NCI-H1417 treated with DMSO at 0.1 percent for 48 hours (cell line): ENCODE measurements at places on chromosomes 2 and 18.

DNA sequence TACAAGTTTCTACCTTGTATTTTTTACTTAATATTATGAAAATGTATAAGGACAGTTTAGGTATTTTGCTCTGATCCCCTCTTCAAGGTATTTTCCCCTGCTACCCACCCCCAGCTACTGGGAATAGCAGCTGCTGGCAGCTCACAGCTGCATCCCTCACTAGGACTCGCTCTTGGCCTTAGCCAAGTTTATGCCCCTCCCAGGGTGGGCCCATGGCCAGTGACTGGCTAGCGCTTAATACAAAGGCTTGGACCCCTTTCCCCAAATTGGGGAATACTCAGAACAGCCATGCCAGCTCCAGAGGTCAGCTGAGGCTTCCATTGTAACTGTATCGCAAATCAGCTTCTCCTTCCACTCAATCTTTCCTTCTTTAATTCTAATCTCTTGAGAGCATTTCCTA, 131.3 kb downstream of the GFPT1 start:
- no peak for DNase-seq

GRCh38 chr2:204551512-204551863, 6.2 kb downstream of the PARD3B start:
- no peak for DNase-seq

GRCh38 chr18:76317136-76317535, 177.9 kb downstream of the ZNF516 start:
- DNase-seq: no peak

DNA sequence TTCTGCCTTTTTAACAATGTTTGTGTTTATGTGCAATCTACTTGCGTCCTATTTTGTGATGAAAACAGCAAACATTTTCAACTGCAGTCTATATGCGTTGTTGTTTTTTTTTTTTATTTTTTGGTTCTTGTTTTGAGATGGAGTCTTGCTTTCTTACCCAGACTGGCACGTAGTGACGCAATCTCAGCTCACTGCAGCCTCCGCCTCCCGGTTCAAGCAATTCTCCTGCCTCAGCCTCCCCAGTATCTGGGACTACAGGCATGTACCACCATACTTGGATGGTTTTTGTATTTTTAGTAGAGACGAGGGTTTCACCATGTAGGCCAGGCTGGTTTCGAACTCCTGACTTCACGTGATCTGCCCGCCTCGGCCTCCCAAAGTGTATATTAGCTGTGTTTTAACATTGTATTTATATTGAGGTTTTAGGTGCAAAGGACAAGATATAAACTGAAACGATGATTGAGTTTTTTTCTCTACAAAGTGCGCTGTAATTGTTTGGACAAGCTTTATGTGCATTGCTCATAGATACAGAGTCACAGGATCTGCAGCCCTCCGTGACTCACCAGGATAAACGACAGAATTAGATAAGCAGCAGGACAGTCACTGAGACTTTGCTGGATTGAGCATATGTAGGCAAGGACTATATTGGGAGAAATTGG, 17.4 kb downstream of the CDH7 start:
- DNase-seq: no peak

DNA sequence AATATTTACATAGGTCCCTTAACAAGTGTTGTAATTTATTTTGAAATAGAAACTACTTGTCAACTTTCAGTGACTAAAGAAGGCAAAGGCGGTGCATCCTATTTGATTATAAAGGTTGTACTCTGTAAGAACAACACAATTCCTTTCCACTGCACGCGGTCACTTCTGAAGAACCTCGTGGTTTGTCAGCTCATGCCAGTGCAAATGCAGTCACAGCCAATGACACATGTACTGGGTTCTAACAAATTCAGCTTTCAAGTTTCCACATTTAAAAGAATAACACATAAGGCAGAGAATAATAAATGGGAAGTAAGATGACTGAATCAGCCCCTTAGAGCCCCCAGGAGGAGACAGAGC, 39.7 kb downstream of the CYB5A start:
- no peak for DNase-seq

DNA sequence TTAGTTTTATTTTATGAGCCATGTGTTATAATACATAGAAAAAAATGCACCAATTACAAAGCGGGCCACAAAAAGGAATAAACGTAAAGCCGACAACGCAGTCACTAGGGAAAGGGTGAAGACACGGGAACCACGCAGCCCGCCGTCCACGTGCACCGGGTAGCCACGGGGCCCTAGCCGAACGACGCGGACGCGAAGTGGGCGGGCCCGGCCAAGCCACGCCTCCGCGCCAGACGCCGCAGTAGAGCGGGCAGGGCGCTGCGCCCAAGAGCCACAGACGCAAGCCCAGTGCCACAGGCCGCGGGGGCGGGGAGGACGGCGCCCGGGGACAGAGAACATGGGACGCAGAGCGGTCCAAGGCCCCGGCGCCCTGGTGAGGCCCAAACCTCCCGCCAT, at the start of gene DUSP28:
Gene DUSP28 (plus strand): TSS at position 274 of the 396 bp plus-strand sequence. CDS start 328 bp downstream, outside the sequence.
- no peak for DNase-seq

- DNase-seq: no peak
Measured at GRCh38 chr2:150617351-150617978, 130.0 kb upstream of the RND3 start.
